ENCODE measurements at places on chromosomes 7 and 10. TPM values are rescaled to one million over a fixed set of nuclear protein-coding genes. Genes with fewer than 3 reads are reported as not detected.

GRCh38 chr10:29535012-29535777, 99.6 kb downstream of the SVIL start:
- peak; percentile 80 for DNase-seq

DNA sequence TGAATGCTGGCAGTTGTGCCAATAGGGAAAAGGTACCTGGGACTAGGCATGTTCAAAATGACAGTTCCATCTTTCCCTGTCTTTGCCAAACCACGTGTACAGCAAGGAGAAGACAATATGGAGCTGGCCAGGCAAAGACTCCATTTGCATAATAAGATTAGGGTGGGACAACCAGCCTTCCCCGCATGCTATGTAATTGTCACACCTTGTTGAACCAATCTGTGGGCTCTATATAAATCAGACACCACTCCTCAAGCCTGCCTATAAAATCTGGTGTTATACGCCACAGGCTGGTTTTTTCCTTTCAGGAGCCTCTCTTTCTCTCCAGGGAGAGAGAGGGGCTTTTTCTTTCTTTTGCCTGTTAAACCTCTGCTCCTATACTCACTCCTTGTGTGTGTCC, 11.0 kb upstream of the NUB1 start:
- DNase-seq, result no peak

- no peak for DNase-seq
Observed at GRCh38 chr7:33156441-33156840, 27.1 kb downstream of the BBS9 start.

GRCh38 chr10:12697764-12698163, 303.7 kb downstream of the CCDC3 start:
- DNase-seq, result no peak

DNA sequence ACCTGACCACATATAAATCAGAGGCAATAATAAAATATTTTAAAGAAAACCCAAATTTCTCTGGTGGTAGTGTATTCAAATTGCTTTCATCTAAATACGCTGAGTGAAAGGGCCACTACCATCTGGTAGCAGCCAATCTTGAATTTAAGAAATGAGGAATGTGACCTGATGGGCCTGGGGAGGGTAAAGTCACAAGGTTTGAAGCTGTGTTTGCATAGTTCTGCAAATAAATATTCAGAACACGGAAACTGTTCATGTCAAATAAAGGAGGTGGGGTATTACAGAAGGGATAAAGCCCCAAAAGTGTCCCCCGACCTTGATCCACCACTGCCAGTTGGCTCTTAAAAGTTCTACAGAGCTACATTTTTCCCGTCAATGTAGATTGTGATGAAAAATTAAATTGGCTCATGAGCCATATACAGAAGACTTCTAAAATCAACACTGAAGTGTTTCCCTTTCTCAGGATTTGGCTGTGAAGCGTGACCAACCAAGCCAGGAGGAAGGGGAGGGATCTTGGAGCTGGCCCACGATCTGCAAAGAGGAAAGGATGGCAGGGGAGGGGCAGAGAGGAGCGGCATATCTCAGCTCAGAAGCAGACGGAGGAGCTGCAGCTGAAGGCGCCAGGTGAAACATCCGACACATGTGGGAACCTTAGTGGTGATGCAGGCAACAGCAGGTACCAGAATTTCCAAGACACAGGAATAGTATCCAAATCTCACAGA, 39.6 kb downstream of the MPP7 start:
- DNase-seq, result no peak

GRCh38 chr7:133742709-133743538, 384.2 kb upstream of the LRGUK start:
- DNase-seq, result no peak

The CTAGE15 gene
- 2.9 TPM for total RNA-seq

The SLC13A4 gene
- total RNA-seq, result 1.6 TPM

The MOGAT3 gene
- total RNA-seq, result 0.81 TPM

Measured in WTC11 (cell line).